ENCODE measurements at places on chromosomes 3 and 15. TPM values are rescaled to one million over a fixed set of nuclear protein-coding genes. Genes with fewer than 3 reads are reported as not detected.
A peak's percentile ranks its signal among the peaks of the same experiment; 100 is the strongest.

DNA sequence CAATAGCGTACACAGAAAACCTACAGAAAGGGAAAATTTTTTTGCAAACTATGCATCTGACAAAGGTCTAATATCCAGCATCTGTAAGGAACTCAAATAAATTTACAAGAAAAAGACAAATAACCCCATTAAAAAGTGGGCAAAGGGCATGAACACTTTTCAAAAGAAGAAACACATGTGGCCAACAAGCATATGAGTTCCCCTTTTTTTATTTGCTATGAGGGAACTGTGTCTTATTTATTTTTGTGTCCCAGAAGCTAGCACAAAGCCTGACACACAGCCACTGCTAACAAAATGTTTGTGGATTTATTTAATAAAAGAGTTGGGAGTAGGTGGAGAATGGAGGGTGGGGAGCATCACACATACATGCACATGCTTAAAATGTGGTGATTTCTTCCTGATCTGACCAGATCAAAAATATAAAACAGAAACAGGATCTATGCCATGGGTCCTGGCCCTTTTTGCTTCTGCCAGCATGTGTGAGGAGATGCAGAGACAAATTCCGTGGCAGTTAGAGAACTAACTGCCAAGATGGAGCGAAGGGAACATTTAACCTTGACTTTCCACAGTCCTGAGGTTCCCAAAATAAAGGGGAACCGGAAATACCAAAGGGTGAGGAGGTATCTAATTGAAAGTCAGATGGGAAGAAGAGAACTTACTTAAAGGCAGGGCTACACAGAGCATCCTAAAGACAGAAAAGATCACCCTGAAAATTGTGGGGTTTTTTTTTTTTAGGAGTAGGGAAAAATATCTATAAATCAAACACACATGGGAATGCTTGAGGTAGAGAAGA lies at the start of gene TMEM202:
TMEM202 (plus strand) TSS at position 510 of the 793 bp plus-strand sequence; CDS start at position 532, 22 bp downstream.
- H3K4me3 ChIP-seq = no peak within 1 kb of the TSS
- no peaks in the 10 kb centered on the region for H3K4me1 ChIP-seq
- no peaks in the 10 kb centered on the region for H3K36me3 ChIP-seq
- H3K27me3 ChIP-seq = peaks cover 10% of the 10 kb centered on the region
- no peak for DNase-seq
- no peak within 1 kb of the TSS for H3K27ac ChIP-seq

Gene GPR87
- 0.05 TPM for polyA plus RNA-seq

DNA sequence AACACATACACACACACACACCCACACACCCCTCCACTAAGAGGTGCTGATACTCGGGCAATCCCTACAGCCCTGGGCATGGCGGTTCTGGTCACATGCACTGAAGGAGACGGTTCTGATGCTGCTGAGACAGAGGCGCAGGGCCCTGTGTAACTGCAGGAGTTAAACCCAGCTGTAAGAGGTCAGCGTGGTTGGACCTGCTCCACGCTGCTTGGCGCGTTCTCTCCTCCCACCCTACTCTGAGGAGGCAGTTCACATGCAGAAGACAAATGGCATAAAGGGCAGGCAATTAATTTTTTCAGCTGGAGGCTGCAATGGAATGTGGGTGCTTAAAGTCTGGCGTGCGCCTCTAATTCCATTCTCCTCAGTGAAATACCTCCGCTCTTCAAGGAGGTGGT lies 35.2 kb downstream of the GRK7 start:
- no peak overlapping the region for H3K27ac ChIP-seq
- H3K27me3 ChIP-seq = peaks cover 2% of the 10 kb centered on the region
- DNase-seq = peak; percentile 73
- no peak overlapping the region for H3K4me3 ChIP-seq

- H3K27me3 ChIP-seq = no peaks in the 10 kb centered on the region
- no peaks in the 10 kb centered on the region for H3K36me3 ChIP-seq
- no peak overlapping the region for H3K4me3 ChIP-seq
- peaks cover 2% of the 10 kb centered on the region for H3K4me1 ChIP-seq
- no peak for DNase-seq
- H3K27ac ChIP-seq = no peak overlapping the region
Measured at GRCh38 chr3:121998611-121999473, 23.2 kb downstream of the ILDR1 start.

GRCh38 chr15:62803856-62804400 lies 238.6 kb upstream of the TPM1 start:
- H3K27me3 ChIP-seq = no peaks in the 10 kb centered on the region
- no peaks in the 10 kb centered on the region for H3K4me1 ChIP-seq
- no peak overlapping the region for H3K4me3 ChIP-seq

Gene MUC20
- 0.54 TPM for polyA plus RNA-seq

GRCh38 chr3:66399529-66400232 lies 101.1 kb downstream of the LRIG1 start:
- peaks cover 10% of the 10 kb centered on the region for H3K36me3 ChIP-seq
- DNase-seq = no peak
- no peak overlapping the region for H3K27ac ChIP-seq
- H3K4me3 ChIP-seq = no peak overlapping the region
- no peaks in the 10 kb centered on the region for H3K27me3 ChIP-seq

DNA sequence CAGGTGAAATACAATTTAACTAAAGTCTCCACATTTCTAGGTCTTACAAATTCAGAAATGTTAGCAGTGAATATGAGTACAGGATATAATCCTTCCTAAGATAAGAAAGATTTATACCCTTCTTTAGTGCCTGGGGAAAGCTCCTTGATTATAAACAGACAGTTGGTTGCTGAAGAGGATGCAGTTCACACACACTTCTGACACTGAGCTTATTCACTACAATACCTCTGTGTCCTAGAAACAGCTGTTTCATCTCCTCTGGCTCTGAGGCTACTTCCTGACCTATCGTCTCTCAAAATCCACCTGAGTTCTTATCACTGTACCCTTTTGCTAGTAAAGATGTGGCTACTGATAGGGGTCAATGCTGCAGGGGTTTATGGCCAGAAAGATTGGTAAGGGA lies 57.1 kb downstream of the TP63 start:
- H3K27me3 ChIP-seq = no peaks in the 10 kb centered on the region
- H3K4me1 ChIP-seq = no peaks in the 10 kb centered on the region
- no peaks in the 10 kb centered on the region for H3K36me3 ChIP-seq
- H3K4me3 ChIP-seq = no peak overlapping the region
- H3K27ac ChIP-seq = no peak overlapping the region

DNA sequence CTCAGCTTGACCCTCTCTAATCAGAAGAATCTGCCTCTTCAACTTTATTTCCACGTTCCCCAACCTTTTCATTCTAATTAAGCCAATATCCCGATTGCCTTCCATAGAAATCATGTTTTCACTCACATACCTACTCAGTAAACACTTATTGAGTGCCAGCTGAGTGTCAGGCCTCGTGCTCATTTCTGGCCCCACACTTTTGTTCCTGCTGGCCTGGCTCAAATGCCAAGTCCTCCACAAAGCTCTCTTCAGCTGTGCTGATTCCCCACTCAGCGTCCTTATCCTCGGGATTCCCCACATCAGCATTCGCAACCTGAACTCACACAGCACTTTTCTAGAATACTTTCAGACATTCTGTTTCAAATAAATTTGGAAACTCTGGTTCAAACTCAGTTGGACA lies 68.9 kb downstream of the THBS1 start:
- no peaks in the 10 kb centered on the region for H3K27me3 ChIP-seq
- H3K4me3 ChIP-seq = no peak overlapping the region
- H3K4me1 ChIP-seq = no peaks in the 10 kb centered on the region

DNA sequence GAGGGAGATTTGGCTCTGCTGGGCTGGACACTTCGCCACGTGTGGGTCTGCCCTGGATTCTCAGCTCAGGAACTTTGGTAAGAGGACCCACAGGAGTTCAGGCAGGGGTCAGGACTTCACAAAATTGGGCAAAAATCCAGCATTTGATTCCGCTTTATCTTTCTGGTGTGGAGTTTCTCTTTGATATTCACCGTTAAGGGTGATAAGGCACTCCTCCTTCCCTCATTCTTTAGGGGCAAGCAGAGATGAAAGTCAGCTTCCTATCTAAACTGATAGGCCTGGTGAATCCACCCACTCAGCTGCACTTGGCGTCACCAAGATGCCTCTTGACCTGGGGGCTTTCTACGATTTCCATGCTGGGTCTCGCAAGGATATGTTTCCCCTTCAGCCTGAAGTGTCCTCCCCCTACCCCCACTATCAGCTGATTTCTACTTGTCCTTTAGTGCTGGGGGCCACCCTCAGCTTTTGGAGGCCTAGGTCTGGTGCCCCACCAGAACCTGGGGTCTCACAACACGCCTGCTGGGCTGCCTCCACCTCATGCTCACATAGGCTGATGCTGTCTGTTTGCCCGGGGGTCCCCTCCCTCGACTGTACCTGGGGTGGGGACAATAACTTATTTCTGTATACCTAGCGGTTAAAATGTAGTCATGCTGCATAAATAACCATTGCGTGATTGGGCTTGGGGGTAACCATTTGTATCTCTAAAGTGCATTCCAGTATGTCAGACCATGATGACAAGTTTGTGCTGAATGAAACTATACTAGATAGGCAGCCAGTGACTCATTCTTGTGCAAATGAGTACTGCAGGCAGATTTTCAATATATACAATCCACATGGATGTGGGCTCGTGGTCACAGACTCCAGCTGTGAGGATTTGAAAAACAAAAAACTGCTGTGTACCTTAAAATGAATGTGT lies 248.3 kb downstream of the ADAMTS17 start:
- peak; percentile 90 for DNase-seq
- no peak overlapping the region for H3K4me3 ChIP-seq
- no peak overlapping the region for H3K27ac ChIP-seq
- H3K27me3 ChIP-seq = no peaks in the 10 kb centered on the region
- H3K4me1 ChIP-seq = no peaks in the 10 kb centered on the region

Data from fibroblast of lung (primary cell).